ENCODE measurements at places on chromosomes 7 and 10.

- DNase-seq: no peak
These were observed 488.3 kb downstream of the TNS3 start for GRCh38 chr7:47093320-47094234.

GRCh38 chr7:78329001-78329655 is 530.6 kb downstream of the PHTF2 start:
- DNase-seq: no peak

- DNase-seq: no peak
These were observed 9.5 kb downstream of the SLC18A2 start for GRCh38 chr10:117250411-117250810.

- DNase-seq: no peak
These were observed 1.2 kb upstream of the GDI2 start for GRCh38 chr10:5814110-5815107.

DNA sequence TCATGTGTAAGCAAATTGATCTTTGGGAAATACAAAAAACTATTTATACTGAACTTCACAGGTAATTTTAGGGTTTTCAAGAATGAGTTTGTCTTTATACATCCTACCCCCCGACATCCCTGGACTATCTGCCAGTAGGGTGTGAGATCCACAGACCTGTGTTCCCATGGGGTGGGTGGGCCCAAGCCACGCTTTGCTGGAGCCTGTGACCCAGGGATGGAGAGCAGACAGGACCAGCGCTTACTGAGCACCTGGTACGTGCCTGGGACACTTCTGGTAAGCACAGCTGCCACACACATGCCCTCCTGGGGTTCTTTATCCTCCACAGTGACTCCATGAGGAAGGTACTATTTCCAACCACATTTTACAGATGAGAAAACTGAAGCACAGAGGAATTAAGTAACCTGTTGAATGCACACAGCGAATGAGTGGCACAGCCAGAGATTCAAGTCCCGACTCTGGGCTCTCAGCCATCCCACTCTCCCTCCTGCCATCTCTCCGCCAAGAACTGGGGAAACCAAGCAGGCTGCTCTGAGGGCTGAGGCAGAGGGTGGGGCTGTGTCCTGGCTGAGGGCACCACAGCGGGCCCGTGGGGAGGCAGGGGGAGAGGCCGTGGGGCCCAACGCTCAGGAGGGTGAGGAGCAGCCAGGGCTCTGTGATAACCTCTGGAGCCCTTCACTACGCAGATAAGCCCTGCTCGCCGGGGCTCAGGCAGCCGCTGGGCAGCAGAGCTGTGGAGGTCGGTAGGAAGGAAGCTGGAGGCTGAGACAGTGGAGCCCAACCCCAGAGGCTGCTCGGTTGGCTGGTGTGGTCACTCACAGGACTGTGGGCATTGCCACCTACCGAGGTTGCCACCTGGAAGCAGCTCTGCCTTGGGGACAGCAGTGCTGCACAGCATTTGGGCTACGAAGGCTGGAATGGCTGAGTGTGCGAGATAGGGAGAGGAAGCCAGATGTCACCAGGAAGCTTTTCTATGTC is 124.2 kb downstream of the ARHGAP22 start:
- no peak for DNase-seq

- DNase-seq: no peak
These were observed 141.5 kb downstream of the MTPAP start for GRCh38 chr10:30207485-30208052.

GRCh38 chr7:45069444-45070253 is 19.1 kb downstream of the NACAD start:
- no peak for DNase-seq

DNA sequence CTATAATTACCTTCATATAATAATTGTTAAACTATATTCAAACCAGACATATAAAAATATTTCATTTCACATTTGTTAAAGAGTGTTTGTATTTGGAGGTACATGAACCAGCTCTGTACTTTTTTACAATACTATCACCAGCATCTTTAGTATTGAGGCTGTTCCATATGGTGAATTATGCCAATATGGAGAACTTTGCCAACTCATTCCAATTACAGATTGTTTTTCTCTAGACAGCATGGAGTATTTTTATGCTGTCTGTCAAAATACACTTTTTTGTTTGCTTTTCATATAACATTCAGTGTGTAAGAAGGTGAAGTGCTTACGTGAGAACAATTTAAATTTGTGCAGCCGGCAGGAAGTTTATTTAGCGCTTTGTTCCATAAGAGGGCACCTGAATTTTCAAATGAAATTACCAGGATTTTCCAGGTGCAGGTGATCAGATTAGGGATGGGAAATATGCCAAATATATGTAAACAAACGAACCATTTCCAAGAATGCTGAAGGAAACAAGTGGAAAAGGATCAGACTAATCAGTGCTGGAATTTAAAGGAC is 54.9 kb downstream of the SEMA3E start:
- no peak for DNase-seq

DNA sequence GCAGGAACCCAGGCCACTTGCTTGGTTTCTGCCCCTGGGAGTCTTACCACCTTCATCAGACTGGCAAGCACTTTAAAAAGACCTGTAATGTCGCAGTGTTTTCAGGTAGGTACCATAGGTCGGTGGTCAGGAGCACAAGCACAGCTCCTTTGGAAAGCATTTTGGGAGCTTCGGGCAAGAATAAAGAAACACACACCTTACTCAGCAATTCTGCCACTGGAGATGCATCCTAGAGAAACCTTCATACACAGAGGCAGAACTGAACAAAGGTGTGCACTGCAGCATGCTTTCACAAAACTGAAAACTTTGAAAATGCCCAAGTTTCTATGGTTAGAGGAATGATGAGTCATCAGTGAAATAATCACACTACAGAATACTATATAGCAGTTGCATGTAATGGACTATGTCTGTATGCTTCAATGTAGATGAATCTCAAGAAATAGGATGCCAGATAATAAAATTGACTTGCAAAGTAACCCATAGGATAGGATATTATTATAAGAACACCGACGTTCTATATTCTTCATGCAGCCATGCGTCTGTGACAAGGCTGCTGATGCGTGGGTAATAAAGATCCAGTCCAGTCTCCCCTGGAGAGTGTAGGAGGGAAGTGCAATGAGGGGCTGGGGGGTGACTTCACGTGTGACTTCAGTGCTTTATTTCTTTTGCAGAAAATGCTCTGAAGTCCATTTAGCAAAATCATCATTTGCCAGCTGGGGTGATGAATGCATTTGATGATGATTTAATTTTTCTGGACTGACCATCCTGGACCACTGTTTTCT is 309.5 kb downstream of the WDR37 start:
- no peak for DNase-seq
